ENCODE measurements at places on chromosomes 13 and 19.

GRCh38 chr13:43512221-43512620 is 274.6 kb downstream of the ENOX1 start:
- DNase-seq = no peak

DNA sequence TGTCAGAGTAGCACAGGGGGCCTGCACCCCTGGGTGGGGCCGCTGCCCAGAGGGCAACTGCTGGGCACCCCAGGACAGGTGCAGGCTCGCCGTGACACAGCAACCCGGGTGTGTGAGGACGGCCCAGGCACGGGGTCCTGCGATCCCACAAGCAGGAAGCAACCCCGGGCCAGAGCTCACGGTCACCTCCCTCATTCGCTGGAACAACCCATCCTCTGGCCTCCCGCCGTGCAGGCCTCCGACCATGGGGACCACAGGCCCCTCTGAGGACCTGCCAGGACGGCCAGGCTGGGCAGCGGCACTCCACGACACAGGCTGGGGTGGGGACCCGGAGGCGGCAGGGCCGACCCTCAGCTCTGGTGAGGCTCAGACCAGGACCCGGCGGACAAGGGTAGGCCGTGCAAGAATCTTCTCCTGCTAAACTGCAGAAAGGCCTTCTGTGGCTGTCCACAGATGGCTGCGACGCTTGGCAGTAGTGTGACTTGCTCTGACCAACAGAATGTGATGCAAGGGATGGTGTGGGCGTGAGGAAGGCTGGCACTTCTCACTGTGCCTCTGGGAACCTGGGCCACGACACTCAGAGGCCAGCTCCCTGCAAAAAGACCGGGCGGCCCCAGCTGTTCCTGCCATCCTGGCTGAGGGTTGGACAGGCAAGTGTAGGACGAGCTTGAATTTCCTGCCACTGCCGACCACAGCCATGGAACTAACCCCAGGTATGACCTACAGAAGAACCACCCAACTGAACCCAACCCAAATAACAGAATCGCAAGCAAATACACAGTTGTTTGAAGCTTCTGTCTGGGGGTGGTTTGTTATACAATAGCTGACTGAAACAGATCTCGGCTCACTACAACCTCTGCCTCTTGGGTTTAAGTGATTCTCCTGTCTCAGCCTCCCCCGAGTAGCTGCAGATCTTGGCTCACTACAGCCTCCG is 26.5 kb downstream of the PIP5K1C start:
- DNase-seq = no peak

DNA sequence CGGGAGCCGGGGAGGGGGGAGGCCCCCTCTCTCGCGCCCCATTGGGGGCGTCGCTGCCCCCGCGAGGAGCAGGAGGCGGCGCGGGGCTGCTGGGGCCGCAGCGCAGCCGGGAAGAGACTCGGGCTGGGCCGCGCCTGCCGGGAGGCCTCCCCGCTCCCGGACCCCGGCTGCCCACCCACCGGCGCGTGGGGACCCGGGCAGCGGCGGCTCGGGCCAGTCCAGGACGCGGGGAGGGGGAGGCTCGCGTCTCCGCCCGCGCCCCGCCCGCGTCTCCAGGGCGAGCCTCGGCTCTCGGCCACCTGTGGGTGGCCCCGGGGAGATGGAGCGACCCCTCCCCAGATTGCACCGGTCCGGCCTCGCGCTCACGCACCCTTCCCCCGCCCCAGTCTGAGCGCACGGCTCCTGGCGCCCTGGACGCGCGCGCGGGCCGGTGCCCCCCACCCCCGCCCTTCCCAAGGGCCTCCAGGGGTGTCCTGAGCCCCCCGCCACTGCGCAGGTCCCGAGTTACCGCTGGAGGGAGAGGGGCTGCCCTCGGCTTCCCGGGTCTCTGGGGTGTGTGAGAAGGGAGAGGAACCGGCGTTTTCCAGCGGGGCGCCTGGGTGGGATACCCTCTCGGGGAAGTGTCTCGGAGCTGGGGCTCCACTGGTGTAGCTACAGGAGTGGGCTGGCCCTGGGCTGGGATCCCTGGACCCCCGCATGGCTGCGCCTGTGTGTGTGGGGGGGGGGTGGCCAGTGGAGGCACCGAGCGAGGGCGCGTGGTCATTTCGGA is 645 bp downstream of the PALM start:
- DNase-seq = no peak

DNA sequence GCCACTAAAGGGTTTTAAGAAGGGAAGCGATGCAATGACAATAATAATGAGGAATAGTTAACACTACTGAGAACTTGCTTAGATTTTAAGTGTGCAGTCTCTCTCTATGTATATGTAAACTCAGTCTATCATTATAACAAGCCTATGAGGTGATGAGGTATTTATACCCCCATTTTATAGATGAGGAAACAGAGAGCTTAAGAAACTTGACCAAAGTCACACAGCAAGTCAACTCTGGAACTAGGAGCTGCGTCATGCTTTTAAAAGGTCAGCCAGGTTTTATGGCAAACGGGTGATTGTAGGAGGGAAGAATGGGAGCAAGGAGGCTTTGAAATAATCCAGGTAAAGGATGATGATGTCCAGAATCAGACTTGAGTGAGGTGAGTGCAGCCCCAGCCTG is 103.4 kb downstream of the TM9SF2 start:
- DNase-seq = no peak

DNA sequence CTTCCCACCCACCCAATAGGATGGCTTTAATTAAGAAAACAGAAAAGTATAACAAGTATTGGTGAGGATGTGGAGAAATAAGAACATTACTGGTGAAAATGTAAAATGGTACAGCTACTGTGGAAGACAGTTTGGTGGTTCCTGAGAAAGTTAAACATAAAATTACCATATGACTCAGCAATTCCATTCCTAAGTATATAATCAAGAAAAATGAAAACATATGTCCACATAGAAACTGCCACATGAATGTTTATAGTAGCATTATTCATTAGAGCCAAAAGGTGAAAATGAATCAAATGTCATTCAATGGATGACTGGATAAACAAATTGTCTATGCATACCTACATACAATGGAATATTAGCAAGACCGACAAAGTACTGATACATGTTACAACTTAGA is 16.9 kb downstream of the DZIP1 start:
- DNase-seq = no peak

DNA sequence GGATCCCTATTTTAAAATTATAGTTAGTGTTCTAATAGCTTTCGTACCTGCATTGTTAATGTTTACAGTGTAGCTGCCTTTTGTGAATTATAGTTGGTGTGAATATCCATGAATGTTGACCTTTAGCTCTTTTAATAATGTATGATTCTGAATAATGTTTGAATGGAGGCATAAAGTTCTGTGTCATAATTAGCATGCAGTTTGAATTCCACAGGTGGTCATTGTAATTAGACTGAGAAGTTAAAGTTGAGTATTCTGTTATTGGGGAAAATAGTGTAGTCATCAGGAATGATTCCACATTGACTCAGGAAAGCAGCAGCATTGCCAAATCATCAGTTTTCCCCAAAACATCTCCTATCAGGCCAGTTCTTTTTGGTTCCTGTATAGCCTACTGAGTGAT is 12.1 kb downstream of the GPR18 start:
- DNase-seq = no peak

DNA sequence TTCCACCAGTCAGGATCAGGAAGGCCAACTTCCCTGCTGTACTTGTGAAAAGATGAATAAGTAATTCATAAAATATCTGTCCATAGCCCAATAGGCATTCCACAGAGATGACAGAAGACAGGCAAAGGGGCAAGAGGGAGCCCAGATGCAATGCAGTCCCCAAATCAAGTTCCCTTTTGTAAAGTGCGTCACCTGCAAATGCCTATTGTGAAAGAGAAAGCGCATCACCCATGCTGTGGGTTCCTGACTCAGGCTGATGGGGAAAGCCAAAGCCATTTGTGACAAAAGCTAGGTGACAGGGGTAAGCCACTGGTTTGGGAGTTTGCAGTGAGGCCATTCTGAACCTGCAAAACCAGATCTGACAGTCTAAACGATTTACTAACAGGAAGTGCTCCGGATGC is 157.5 kb upstream of the ZNF536 start:
- DNase-seq = no peak

- no peak for DNase-seq
These were observed 61.8 kb downstream of the RXFP2 start for GRCh38 chr13:31801088-31801487.

DNA sequence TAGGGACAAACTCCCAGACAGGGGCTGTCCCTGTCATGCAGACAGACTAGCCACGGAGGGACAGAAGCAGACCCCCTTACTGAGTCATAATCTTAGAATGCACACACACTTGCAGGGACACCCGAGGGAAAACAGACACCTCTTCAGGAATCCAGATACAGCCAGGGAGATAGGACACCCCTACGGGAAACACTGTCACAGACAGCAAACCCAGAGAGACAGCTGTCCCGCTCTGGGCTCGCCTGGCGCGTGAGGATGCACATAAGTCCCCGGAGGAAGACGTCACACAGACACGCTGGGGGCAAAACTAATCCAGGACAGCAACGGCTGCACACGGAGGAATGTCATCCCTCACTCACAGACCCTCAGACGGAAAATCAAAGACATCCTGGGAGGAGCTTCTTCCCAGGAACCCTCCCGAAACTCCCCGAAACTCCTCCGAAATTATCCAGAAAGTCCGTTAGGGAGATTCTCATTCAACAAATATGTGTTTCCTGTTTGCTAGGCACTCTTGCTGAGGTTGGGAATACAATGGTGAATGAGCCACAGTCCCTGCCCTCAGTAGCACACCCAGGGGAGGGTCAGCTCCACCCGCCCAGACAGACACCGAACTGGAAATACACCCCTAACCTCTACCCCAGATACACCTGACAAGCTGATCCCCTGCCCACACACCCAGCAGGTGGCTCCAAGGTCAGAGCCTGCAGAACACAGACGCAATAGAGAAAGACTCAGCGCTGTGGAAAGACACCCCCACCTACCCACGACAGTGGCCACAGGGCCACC is 15.2 kb upstream of the TOMM40 start:
- no peak for DNase-seq

- DNase-seq = no peak
These were observed 24.2 kb downstream of the KLF12 start for GRCh38 chr13:74110053-74110452.

DNA sequence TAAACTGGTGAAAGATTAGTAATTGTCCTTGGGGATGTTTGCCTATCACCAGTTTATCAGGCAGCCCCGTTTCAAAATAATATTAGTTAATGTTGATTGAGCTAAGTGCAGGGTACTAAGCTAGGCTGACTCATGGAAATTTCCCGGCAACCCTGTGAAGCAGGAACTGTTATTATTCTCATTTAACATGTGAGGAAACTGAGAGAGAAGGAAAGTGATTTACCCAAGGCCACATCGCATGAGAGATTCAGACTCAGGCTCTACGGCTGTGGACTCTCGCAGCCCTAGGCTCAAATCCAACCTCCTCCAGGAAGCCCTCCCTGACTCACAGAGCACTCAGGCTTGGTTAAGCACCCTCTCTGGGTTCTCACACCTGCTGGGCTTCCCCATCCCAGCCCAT is 19.7 kb downstream of the CLPTM1 start:
- no peak for DNase-seq

DNA sequence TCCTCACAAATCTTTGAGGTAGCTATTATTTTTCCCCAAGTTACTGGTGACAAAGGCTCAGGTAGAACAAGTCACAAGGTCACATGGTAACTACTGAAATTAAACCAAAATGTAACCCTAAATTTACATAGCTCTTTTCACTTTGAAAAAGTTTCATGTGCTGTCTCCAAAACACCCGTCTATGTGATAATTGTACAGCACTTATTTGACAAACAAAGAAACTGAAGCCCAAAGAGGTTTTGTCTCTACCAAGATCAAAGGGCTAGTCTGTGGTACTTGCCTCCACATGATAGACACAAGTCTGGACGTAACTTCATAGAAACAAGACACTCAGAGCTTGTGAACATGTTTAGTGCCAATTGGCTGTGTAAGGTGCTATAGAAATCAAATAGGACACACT is 108.3 kb downstream of the SACS start:
- DNase-seq = no peak

DNA sequence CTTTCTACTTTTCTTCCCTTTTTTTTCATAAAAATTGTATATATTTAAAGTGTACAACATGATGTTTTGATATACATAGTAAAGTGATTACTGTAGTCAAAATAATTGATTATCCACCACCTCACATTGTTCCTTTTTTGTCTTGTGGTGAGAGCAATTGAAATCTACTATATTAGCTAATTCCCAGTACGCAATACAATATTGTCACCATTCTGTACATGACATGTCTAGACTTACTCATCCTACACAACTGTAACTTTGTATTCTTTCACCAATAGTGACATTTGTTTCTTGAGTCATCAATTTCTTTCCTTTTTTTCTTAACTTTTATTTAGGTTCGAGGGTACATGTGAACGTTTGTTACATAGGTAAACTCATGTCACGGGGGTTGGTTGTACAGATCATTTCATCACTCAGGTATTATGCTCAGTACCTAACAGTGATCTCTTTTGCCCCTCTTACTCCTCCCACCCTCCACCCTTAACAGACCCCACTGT is 265.2 kb downstream of the KCNRG start:
- no peak for DNase-seq

DNA sequence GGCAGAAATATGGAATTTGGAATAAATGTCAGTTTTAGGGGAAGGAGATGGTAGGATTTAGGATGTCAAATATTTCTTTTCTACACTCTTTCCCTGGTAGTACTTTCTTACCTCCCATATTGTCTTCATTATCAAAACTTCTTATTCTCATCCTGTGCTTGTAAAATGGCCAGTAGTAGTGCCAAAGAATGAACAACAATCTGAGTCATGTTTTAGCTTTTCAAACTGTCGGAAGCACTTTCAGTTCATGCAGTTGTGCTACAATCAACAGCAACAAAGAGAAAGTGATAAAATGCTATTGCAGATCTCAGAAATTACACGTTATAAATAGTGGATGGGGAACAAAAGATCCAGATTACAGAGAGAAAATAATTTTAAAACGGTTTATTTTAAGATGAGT is 193.7 kb upstream of the RXFP2 start:
- no peak for DNase-seq

DNA sequence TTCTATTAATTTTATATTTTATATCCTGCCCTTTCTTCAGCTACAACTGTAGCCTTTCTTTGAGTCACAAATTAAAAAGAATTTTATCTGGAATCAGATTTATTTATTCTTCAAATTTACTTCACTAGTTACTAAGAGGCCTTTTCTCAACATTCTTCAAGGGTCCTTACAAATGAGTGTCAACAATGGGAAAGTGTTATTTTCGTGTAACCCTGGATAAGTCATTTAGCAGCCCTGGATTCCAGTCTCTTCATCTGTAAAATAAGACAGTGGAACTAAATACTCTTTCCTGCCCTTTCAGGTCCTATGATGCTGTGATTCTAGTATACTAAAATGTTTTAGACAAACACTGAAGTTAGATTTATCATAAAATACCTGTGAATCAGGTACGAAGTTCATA is 397.0 kb downstream of the KLF12 start:
- DNase-seq = no peak

- no peak for DNase-seq
These were observed 24.2 kb downstream of the ZFR2 start for GRCh38 chr19:3844596-3844995.

- no peak for DNase-seq
These were observed 12.2 kb downstream of the TMEM160 start for GRCh38 chr19:47036097-47036651.

Data from CD4-positive, alpha-beta T cell treated with Interleukin-6 at 100 ng/mL for 8 hours (primary cell).